ENCODE measurements at places on chromosomes 6 and 20.

DNA sequence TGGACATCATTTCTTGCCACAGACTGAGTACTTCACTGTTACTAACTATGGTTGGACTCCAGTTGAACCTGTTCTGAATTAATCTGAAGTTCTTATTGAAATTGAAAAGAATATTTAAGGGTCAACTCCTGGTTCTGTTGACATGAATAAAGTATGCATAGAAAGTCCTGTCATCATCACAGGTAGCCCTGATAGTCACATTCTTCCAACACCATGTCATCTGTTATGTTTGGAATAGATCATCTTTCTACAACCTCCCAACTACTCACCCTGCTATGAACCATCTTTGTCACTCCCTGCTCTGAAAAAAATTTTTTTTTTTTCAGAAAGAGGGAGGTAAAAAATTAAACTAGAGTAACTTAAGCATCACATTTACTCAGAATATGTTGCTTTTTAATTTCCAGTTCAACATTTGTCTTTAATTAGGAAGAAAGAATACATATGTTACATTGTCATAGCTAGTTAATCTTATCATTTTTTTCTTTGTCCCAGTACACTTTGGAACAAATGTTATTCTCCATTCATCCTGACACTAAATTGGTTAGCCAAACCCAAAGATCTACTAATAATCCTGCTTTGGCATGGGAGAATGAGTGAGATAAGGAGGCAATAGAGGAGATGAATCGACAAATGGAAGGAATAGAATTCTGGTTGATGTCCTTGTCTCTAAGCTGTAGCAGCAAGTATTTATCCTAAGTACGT is 775.1 kb upstream of the NRSN1 start:
- DNase-seq: no peak

DNA sequence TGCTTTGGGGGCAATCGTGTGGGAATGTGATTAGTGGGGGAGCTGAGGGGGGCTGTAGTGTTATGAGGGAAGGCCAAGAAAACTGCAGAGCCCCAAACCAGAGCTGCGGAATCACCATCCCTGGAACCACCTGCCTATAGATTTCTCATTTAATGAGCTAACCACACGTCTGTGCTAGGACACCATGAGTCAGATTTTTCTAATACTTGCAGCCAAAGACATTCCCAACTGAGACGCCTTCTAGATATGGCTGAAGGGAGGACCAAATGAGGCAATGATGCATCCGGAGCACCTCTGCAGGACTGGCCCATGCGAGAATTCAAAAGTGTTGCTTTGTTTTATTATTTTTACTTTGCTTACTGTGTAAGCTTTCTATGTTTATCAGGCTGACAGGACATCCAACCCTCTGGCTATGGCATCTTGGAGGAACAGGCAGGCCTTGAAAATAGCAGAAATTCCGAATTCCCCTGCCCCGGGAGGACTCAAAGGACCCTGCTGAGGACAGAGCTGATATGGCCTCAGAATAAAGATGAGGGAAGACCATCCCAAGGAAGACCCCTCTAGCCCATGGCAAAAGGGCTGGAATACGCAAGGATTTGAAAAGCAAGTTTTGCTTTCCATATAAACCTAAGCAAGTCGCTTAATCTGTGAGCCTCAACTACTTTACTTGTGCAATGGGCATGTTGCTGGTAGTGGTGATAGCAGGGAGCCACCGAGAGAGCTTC is 3.1 kb upstream of the PTGIS start:
- no peak for DNase-seq

GRCh38 chr20:5674176-5674660 is 76.0 kb upstream of the SHLD1 start:
- no peak for DNase-seq

- DNase-seq: no peak
Observed at GRCh38 chr6:143929975-143930374, 65.7 kb downstream of the ZC2HC1B start.

- no peak for DNase-seq
Observed at GRCh38 chr6:38287487-38287886, 352.2 kb downstream of the BTBD9 start.

- no peak for DNase-seq
Observed at GRCh38 chr6:93293872-93294271, 125.5 kb downstream of the EPHA7 start.

DNA sequence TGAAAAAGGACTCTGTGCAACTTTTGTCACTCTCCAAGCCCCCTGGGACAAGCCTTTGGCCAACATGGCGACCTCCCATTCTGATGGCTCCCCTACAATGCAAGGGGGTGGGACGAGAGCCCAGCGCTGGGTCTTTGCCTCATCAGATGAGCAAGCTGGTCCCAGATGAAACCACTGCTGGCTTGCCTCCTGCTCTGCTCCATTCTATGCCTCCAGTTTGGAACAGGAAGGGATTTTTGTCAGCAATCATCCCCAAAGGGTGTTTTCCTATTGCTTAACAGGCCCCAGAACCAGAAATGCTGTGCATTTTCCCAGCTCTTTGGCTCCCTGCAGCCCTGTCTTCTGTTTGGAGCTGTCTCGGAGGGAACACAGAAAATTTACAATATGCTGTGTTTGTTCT is 412.7 kb downstream of the MAFB start:
- no peak for DNase-seq

GRCh38 chr20:41395667-41396664 is 29.3 kb upstream of the EMILIN3 start:
- no peak for DNase-seq

GRCh38 chr6:44042989-44043478 is 84.2 kb downstream of the MRPL14 start:
- DNase-seq: no peak

DNA sequence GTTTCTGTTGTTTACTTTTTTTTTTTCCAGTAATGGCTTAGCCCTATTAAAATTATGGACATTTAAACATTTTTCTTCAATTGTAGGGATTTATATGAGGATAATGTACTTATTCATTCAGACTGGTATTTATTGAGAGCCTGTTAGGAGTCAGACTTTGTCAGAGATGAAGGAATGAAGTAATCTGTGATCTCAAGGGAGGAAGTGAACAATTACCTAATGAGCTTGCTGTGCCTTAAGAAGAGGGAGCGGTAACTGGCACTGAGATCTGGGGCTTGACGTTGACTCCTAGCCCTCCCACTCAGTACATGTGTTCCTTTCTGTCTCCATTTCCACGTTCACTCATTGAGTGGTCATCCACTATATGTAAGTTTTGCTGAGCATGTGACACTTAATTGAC is 12.6 kb downstream of the AFDN start:
- no peak for DNase-seq

GRCh38 chr6:136991646-136992045 is 53.1 kb downstream of the IL20RA start:
- no peak for DNase-seq

- DNase-seq: no peak
Observed at GRCh38 chr20:45444050-45444449, 25.5 kb upstream of the WFDC2 start.

GRCh38 chr6:137145421-137145820 is 28.0 kb downstream of the IL22RA2 start:
- no peak for DNase-seq

DNA sequence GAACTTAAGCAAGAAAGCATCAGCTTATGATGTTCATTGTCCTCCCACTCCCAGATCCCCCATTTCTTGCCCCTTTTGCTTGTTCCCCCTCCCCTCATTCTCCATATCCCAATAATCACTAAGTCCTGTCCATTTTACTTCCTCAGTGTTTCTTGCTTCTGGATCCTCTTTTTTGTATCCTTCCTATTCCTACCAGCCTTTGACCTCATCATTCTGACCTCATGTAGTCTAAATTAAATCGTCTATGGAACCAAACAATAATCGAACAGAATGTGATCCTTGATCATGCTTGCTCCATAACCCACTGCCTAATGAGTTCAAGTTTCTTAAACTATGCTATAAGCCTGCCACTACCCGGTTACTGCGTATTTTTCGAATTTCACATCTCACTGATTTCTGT is 5.4 kb upstream of the RSPH3 start:
- no peak for DNase-seq

DNA sequence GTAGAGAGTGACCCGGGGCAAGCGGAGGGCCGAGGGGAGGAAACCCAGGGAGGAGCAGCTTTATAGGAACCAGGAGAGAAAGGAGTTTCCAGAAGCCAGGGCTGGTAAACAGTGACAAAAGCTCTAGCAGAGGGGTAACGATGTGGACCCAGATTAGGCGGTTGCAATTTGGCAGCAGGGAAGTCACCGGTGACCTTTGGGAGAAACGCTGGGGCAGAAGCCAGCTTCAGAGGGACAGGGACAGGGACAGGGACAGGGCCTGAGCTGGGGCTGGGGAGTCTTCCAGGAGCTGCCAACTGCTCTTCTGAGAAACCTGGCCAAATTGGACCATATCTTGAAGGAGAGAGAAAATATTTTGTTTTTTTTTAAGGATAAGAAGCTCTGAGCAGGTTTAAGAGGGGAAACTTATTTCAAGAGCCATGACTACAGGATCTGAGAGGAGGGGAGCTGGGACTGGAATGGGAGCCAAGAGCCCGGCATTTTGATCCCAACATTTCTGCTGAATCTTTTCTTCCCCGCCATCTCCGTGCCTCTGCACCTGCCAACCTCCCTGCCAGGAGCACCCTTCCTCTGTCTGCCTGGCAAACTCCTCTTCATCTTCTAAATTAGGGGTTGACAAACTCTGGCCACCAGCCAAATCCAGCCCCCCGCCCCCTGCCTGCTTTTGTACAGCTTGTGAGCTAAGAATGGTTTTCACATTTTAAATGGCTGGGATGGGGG is 22.6 kb upstream of the PREX1 start:
- no peak for DNase-seq

- no peak for DNase-seq
Observed at GRCh38 chr6:54217018-54217417, 91.2 kb upstream of the TINAG start.
